ENCODE measurements at places on chromosomes 5 and 9.

DNA sequence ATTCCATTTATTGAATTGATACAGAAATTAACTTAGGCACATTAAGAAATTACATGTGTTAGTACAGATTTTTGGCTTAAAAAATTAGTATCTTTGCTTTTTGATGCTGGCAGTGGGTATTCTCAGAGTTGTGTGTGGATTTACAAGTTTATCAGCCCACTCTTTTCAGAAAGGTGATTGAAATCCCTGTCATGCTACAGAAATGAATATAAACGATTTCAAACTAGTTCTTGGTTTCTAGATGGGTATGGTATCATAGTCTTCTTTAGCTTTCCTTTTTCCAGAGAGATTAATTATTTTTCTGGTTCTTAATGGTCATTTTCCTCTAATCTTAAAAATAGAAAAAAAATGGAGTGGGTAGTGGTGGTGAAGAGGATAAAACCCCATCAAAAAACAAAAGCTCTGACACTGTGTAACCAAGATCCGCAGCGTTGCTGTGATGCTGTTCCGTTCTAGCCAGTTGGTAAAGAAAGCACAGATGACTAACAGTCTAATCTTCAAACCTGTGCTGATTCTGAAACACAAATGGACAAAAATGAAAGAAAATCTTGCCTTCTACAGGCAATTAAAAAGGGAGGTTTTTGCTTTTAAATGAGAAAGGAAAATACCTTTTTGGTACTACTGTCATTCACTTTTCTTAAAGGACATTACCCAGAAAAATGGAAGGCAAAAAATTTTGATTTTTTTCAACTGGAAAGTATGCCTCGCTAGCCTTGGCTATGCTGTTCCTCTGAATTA, 5.2 kb downstream of the LRRTM2 start:
- DNase-seq = no peak

- DNase-seq = peak; percentile 31
These were observed at the start of gene ENTREP1 for GRCh38 chr9:69324549-69325401. Gene ENTREP1 (plus strand): TSS chr9:69325215. CDS start chr9:69325310, 95 bp downstream.

DNA sequence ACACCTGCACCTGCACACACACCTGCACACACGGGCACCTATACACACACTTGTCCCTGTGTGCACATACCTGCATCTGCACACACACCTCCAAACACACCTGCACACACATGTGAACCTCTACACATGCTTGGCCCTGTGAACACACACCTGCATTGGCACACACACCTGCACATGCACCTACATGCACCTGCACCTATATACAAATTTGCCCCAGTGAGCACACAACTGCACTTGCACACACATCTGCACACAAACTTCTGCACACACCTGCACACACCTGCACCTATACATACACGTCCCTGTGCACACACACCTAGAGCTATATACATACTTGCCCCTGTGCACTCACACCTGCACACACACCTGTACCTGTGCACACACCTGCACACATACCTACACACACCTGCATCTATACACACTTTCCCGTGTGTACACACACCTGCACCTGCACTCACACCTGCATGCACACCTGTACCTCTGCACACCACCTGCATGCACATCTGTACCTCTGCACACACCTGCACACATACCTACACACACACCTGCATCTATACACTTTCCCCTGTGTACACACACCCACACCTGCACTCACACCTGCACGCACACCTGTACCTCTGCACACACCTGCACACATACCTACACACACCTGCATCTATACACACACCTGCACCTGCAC, 21.5 kb upstream of the LPCAT1 start:
- no peak for DNase-seq

GRCh38 chr5:14687023-14687665, 22.6 kb downstream of the OTULIN start:
- no peak for DNase-seq

DNA sequence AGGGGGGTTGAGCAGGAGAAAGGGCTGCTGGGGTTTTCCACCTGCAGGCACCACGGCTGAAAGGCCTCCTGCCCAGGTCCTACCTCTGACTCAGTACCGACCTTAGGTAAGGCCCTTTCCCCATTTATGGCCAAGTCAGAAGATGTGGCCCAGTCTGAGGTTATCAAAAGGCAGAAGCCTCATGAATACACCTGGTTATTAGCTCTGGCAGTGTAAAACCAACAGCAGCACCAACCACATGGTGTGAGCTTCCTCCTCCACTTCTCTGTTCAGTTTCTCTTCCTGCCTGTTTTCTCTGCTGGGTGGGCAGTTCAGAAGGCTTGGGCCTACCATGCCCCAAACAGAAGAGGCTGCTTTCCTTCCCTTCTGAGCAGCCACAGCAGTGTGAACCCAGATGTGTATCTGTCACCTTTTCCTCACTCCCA, 86.9 kb downstream of the UGCG start:
- no peak for DNase-seq

GRCh38 chr5:83554686-83555085, 83.1 kb downstream of the VCAN start:
- DNase-seq = no peak

DNA sequence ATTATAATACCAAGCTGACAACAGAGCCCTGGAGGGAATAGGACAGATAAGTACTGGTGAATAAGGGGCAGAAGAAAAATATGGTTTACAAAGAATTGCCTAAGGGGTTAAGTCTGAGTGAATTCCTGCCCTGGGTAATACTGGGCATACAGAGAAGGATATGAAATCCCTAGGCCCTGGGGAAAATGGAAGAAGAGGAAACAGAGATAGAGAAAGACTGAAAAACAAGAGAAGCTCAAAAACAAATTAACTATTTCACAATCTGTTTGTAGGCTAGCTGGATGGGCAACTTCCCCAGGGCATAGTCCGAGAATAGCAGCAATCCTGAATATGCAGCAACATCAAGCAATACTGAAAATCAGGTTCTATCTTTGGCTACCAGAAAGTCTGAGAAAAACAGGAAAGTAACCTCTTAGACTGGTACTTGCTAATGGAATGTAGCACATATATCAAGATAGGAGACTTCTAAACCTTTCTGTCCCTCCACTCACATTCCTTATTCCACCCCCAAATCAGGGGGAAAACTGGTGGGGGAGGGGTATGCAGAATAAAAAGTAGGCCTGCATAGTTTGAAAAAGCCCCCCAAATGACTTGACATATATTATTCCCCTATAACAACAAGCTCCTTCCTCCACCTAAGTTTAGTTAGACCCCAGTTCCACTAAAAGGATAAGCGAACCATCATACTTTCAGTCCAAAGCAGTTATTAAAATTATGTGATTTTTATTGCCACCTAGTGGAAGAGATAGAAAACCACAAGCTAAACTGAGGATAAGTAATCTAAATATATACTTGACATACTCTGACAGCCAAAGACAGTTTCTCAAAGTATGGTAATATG, 20.6 kb downstream of the SLC38A9 start:
- no peak for DNase-seq

GRCh38 chr5:25849270-25849669, 1189.1 kb downstream of the CDH9 start:
- DNase-seq = no peak

Data from NCI-H1436 treated with DMSO at 0.1 percent for 48 hours (cell line).